ENCODE measurements at places on chromosomes 7 and 10.
A peak's percentile ranks its signal among the peaks of the same experiment; 100 is the strongest.

DNA sequence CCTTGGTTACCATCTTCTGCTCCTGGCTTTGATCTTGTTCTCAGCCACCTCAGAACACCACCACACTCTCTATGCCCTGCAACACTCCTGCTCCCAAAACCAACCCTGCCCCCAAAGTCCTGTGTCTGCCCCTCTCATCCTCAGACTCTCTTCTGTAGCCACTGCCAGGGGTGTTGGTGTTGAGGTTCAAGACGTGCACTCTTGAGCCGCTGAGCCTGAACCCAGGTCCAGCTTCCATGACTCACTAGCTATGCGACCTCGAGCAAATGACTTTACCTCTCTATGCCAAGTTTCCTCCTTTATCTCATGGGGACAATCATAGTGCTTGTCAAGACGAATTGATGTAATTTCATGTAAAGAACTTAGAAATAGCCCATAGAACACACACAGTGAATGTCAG is 840 bp upstream of the ATP6V0A4 start:
- DNase-seq: no peak

GRCh38 chr7:12066004-12066403 is 145.1 kb upstream of the TMEM106B start:
- DNase-seq: no peak

- DNase-seq: no peak
These were observed 1209.8 kb downstream of the REEP3 start for GRCh38 chr10:64731016-64731415.

DNA sequence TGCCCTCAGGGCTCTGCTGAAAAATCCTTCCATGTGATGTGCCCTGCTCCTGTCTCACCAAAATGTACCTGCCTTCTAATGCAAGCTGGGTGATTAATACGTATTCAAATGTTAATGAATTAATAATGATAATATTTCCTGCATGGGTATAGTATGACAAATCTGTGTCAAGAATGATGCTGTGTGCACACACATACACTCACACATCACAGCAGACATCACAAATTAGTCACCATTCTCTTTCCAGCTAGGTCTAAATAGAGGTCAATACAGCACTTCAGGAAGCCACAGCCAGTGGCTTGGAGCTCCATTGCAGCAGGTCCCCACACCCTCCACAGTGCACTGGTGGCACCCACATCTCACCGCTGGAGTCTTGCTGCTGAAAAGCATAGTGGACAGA is 681.2 kb upstream of the NRP1 start:
- DNase-seq: no peak

DNA sequence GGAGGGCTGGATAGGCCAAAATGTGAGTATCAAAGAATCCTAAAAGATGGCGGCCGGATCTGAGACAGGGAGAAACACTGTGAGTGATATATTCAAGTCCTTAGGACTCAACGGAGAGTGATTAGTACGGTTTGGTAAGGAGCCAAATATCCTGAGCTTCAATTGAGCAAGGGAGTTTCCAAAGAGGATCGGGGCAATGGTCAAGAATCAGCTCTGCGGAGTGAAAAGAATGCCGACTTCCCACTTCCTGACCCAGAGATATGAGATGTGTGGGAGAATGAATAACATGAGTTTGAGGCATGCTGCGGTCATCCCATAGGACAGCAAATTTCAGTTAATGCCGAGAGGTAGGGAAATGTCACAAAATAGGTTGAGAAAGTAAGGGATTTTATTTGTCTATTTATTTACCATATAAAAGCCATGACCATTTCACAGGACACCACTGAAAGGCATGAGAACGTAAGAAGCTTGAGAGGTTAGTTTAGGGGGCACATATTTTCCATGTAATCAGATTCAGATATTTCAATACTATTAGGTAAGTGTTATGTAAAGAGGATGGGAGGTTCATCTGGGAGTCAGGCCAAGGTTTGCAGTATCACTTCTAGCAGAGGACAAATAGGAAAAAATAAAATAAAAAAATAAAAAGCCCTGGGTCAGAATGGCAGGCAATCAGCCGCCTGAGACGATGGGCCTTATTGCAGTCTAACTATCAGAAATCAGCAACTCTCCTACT is 165.6 kb downstream of the HGF start:
- DNase-seq: no peak

DNA sequence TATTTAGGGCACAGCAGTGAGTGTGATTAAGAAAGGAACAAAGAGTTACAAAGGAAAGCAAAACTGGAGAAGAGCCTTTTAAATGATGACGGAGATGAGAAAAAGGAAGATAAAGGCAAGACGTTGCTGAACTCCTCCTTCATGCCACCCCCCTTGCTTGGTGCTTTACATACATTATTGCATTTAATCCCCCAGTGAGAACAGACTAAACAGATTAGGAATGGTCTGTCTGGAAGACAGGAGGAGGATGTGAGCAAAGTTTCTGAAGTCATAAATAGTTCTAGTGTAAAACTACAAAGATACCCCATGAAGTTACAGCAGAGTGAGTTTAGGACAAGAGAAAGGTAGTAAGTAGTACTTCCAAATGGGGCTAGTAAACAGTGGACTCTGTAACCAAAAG is 113.5 kb downstream of the PLCE1 start:
- DNase-seq: no peak

DNA sequence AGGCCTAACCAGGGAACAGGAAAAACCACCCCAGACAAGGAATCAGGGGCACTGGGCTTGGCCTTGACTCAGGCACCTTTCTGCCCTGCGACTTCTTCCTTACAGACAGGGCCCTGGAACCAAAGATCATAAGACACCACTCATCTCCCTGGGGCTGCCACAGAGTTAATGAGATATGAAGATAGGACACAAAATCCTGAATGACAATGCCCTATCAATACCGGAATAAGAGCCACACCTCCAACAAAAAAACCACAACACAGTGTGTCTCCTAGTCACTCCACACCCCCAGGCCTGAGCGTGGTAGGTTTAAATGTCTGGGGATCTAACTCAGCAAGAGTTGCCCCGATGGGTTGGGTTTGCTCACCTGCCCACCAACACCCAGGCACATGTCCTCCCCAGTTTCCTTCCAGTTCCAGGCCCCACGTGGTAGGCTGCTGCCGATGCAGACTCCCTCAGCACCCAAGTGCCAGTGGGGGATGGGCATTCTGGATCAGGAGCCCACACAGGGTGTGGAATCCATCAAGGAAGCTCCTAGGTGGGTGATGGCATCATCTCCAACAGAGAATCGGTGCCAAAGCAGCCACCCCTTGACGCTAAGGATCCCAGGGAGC is 3.9 kb downstream of the DLG5 start:
- no peak for DNase-seq

DNA sequence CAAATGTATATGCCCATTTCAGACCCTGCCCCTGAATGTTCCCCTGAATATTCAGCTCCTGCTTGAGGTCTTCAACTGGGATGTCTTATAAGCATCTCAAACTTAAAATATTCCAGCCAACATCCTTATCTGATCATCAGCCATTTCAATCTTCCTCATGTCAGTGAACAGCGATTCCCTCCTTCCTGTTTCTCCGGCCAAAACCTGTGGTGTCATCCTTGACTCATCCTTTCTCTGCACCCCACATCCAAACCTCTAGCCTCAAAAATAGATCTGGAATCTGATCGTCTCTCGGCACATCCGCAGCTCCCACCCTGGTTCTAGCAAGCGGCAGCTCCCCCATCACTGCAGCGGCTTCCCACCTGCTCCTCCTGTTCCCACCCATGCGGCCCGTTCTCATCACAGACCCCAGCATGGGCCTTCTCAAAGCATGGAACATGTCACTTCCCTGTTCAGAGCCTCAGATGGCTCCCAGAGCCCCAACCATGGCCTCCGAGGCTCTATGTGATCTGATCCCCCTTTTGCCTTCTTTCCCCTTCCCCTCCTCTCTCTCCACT is 165.7 kb downstream of the HECW1 start:
- no peak for DNase-seq

GRCh38 chr10:47311932-47312662 is 10.2 kb upstream of the GDF2 start:
- DNase-seq: peak; percentile 66

DNA sequence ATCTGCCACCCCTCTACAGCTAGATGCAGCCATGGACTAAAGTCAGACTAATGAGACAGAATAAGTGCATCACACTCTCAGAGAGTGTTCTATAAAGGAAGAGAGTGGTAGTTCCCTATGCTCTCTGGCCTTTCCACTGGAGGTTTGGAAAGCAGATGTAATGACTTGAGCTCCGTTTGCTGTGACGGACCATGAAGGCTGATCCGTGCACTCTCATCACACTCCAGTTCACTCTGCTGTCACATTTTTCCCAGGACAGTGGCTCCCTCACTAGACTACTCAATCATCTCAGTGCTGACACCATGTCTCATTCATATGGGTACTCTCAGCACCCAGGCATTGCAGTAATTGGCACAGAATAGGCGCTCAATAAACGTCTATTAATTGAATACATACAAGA is 20.4 kb downstream of the TRDMT1 start:
- DNase-seq: no peak

DNA sequence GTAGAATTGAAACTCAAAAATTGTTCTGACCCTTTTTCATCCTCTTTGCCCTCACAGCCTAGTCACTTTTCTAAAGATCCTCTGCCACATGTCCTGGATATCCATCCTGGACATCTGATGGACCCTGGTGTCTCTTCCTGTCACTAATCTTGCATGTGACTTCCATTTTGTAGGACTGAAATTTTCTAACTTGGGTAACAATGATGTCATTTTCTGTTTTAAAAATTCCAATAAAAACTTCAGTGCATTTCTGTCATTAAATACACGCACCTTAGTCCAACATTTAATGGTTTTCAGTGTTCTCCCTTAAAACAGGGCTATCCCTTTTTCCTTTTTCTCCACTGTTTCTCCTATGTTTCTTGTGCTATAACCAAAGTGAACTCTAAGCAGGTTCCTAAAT is 684.9 kb upstream of the ANKRD30A start:
- DNase-seq: no peak

GRCh38 chr10:50224330-50224952 is 26.9 kb downstream of the ASAH2 start:
- DNase-seq: no peak

- DNase-seq: no peak
These were observed 808 bp downstream of the C10orf71 start for GRCh38 chr10:49299816-49300139.

Data from muscle of arm (tissue), 14 donors.